ENCODE measurements at places on chromosomes 2 and 18.

- no peak for DNase-seq
These were observed 101.6 kb upstream of the DLX2 start for GRCh38 chr2:172204309-172204708.

DNA sequence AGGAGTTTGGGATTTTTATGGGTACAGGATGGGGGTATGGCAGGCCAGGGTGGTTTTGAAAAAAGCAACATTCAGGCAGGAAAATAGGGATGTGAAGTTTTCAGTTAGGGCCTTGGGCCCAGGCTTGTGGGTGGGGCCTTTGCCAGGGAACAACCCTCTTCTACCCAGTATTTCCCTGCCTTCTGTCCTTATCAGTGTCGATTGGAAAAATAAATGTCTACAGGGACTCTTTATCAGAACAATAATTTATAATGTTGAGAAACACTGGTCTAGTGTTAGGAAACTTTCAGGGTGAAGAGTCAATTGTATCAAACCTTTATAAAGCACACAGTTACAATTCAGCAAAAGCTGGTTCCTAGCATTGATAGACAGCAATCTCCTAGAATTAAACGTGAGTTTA is 214.1 kb upstream of the NABP1 start:
- no peak for DNase-seq

DNA sequence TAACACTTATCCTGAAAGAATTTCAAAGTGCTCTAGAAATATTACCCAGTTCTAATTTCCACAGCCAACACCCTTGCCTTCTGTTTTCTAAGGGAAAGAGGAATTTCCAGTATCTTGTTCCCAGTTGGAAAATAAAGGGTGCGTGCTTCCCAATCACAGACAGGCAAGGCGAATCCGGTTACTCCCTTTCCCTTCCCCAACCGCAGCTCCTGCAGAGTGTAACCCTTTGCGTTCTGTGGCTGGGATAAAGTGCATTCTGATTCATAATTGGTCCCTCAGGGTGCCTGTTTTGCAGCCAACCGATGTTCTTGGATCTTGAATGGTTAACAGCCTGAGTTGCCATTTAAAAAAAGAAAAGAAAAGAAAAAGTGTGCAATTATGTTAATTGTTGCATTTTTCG is 40.6 kb upstream of the PGAP1 start:
- peak; percentile 60 for DNase-seq

DNA sequence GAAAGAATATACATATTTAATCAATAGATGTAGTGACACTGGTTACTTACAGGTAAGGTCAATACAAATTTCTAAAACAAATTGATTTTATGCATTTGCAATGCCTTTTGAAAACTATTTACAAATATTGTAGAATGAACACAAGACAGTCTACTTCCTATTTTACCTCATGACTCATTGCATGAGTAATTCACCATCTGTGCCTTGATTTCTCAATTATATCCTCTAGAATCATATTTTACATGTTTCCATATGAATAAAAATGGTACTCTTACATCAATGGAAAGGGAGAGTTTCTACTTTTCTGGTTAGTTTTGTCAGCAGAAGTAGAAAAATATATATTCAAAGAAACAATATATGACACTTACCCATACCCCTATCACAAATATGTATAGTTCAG is 203.8 kb upstream of the CDH7 start:
- no peak for DNase-seq

DNA sequence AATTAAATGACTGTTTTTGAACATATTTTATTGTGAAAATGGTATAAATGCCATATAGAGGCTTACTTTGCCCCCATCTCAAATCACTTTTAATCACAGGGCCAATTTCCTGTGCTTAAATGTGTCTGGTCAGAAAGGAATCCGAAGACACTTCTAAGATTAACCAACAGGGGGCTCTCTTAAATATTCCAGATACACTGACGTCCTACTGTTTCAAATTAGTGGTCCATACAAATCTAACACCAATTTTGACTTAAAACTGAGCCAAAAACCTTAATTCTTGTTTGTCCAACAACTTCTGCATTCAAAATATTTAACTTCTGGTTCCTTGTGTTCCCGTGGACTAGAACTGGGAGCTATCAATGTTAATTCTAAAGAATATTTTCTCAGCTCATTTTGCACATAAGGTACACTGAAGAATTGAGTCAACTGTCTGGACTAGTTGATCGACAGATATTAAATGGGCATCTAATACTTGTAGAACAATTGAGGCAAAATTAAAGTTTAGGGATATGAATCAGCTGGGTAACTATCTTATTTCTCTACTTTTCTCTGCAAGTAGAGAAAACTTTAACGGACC is 557.5 kb downstream of the ARHGAP15 start:
- DNase-seq = peak; percentile 50

DNA sequence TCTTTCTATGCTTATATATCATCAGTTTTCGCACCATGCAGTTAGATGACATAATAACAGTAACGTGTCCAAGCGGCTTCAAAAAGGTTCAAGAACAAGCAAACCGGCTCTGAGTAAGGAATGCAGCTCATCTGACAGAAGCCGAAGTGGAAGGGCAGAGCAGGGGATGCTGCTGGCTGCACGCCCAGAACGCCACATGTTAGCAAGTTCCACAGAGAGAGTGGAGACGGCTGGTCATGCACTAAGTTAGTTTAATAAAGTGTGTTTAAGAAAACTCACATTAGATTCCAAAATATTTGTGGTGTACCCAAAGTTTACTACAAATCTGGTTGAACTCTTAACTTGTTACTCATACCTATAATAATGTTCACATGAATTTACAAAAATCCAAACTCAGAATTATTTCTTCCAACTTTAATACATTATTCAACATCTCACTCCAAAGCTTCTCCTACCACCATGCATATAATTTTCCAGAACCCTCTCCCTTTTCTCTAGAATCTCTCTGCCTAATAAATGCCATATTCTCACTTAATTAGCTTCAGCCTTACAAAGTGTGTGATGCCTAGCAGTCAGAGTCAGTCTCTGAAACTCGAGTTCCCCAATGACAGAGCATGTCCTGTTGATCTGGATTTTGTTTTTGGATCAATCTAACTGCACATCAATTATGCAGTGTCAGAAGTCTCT is 170.0 kb downstream of the DNAH7 start:
- DNase-seq = peak; percentile 4

- no peak for DNase-seq
These were observed 10.4 kb downstream of the WDR7 start for GRCh38 chr18:56661360-56662062.

DNA sequence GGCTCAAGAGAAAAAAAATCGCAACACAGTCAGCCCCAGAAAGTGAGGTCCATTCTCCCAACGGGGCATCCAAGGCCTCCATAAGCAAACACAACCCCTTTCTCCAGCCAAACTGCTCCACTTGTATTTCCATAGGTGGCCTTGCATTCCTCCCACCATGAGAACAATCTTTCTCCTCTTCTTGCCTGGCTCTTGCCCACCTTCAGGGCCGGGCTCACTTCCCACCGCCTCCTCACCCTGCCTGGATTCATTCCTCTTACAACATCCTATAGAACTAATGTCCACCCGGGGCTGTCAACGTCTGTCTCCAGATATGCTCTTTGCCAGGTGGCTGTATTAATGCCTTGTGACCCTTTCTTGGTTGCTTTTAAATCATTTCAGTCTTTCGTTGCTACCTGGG is 124.5 kb downstream of the SMAD7 start:
- DNase-seq = no peak

- DNase-seq = no peak
These were observed 28.3 kb downstream of the MTHFD2 start for GRCh38 chr2:74226648-74227213.

GRCh38 chr18:21203542-21204241 is 38.3 kb upstream of the GREB1L start:
- DNase-seq = no peak

DNA sequence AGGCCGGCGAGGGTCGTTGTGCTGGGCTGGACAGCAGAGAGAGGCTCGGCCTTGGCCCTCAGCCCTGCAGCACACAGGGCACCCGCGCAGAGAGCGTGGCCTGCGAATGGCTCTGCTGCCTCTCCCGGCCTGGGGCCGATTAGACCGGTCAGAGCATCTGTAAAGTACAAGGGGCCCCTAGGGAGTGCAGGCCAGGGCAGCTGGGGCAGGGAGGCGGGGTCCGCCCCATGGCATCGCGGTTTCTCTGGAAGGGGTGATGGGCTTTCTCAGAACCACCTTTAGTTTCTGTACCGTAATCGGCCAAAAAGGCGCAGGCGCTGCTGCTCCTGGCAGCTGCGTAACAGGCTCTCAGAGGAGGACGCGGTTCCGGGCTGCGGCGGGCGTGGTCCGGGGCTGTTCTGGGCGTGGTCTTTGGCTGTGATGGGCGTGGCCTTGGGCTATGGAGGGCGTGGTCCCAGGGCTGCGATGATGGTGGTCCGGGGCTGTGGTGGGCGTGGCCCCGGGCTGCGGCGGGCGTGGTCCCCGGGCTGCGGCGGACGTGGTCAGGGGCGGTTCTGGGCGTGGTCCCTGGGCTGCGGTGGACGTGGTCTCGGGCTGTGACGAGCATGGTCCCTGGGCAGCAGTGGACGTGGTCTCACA is 1.5 kb upstream of the GPR148 start:
- DNase-seq = no peak

DNA sequence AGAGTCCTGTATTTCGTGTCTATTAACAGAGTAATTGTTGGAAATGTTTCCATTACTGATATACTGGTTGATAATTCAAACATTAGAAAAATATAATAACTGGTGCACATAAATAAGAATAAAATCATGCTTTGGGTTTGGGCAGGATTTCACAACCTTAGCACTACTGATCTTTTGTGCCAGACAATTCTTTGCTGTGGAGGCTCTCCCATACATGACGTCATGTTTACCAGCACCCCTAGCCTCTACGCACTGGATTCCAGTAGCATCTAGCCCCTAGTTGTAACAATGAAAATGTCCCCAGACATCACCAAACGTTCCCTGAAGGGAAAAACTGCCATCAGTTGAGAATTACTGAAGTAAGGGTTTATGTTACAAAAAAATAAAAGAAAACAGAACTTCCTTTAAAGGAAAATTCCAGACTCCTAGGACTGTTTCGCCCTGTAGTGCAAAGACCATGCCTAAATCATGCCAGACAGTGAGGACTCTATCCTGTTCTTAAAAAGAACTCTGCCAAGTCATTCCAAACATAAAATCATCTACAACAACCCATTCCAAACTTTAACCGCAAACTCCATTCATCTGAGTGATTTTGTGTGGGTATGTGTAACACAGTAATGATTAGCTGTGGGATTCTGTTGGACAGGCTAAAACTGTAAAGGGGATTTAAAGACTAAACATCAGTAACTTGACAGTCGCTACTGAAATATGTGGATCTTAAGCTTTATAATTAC is 313.4 kb upstream of the CCDC68 start:
- no peak for DNase-seq

All from T47D (cell line).